ENCODE measurements at places on chromosomes 11 and 22.

GRCh38 chr22:18999008-18999407 lies 62.9 kb upstream of the PRODH start:
- no peak for DNase-seq

DNA sequence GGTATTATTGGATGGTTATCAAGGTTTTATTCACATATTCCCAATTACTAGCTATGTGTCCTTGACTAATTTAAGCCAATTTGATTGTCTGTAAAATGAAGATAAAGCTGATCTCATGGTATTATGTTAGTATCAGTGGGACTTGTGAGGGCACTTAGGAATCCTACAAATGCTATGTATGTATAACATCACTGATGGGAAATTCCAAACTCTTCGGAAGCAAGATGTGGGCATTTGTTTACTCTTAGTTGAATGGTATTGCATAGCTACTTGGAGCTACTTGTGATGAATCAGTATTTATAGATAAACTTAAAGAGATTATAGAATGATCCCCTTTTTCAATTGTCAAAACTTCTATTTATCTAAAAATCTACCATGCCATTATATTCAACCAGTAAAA lies 239.9 kb downstream of the CNTN5 start:
- DNase-seq: no peak

GRCh38 chr22:35220221-35220620 lies 37.1 kb upstream of the HMGXB4 start:
- DNase-seq: no peak

DNA sequence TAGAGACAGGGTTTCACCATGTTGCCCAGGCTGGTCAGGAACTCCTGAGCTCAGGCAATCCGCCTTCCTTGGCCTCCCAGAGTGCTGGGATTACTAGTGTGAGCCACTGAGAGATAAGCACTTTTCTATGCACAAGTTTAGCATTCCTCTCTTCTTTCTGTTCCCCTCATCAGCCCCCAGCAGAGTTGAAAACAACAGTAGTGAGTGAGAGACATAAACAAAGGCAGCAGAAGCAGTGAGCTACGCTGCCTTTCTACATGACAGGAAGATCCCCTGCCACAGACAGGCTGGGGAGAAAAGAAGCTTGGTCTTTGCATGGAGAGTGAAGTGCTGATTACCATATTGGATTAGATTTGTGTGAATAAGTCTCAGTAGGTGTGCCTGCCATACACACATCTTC lies 392.0 kb upstream of the KIRREL3 start:
- DNase-seq: no peak

DNA sequence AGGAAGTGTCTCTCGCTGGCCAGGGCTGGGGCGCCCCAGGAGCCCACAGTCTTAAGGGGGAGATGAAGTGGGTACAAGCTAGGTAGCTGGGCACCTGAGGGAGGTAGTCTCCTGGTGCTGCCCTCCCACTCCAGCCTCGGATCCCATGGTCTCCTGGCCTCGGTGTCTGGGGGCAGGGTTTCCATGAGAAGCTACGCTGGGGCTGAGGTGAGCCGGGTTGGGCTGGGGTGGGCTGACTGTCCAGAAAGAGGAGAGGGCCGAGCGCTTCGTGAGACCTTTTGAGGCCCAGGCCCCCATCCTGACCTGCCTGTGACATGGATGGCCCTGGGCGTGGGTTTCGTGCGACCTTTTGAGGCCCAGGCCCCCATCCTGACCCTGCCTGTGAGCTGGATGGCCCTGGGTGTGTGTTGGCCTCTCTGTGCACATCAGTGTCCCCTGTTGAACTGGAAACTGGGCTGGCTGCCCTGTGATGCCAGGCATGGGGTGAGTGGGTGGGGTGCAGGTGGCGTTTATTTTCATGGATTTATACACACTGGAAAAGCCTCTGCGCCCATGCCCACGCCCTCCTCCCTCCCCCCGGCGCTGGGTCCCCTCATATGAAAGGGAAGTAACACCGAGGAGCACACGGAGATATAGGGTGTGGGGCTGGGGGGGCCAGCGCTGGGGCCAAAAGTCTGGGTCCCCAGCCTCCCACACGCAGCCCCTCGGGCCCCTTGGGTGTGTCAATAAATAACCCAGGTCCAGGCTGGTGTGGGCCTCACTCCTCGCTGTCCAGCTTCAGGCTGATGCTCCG lies 8.6 kb downstream of the AIP start:
- no peak for DNase-seq

- no peak for DNase-seq
Observed at GRCh38 chr11:60993615-60994014, 22.1 kb downstream of the CD6 start.

GRCh38 chr11:6991227-6991626 lies 28.9 kb downstream of the ZNF214 start:
- DNase-seq: no peak

DNA sequence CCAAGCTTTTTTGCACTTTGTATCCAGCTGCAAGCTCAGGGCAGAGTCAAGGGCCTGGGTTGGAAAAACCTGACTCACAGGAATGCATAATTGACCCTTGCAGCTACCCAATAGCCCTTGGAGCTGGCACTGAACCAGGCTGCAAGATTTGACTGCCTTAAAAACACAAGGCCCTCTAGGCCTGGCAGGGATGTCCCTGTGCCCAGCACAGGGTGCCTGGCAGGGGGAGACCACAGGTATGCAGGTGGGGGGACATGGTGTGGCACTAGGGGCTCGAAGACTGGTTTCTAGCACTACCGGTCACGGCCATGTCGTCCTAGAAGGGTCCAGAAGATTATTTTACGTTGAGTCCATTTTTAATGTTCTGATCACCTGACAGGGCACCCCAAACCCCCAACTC lies 30.2 kb downstream of the SBF1 start:
- DNase-seq: no peak

DNA sequence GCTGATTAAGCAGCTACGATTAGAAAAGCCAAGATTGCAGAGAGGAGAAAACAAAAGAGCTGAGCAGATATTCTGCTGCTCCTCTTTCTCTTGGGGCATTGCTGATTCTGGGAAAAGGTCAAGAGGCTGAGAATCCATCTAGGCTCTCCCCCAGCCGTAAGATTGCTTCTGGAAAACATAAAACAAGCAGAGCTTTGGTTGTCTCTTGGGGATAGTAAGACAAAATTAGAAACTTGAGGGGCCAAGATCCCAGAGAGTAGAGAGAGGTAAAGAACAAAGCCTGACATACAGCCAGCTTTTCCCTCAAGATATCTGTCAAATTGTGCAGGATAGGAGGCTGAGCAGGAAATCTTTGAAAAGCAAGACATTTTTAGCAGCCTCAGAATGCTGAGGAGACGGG lies 158.2 kb downstream of the TTC28 start:
- DNase-seq: no peak

GRCh38 chr11:69357458-69358397 lies 63.8 kb downstream of the MYEOV start:
- DNase-seq: no peak

DNA sequence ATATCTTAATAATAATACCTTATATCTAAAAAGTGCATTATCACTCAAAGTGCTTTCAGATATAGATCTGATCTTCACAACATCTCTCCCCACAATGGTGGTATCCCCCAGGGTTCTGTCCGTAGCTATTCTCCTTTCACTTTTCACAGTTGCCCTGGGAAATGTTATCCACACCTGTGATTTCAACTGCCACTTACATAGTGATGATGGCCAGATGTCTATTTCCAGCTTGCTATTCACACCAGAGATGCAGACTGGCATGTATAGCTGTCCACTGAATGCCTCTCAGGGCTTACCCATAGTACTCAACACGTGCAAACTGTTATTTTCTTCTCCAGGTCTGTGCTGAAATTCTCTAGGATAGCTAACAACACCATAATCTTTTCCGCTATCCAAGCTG lies 724.7 kb downstream of the DLG2 start:
- DNase-seq: no peak

- DNase-seq: no peak
Observed at GRCh38 chr11:130034236-130034635, 31.6 kb upstream of the PRDM10 start.

DNA sequence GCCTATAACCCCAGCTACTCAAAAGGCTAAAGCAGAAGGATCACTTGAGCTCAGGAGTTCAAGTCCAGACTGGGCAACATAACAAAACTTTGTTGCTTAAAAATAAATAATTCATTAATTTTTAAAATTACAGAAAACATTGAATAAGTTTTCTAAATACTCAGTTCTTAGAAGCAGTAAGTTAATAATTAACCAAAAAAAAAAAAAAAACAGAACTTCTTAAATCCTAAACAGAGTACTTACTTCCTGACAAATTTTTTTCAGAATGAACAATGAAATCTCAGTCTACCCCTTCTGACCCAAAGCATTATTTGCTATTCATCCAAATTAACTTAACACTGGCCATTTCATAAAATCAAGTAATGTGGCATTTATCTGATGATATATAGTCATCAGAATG lies 65.4 kb upstream of the ARHGAP32 start:
- DNase-seq: no peak

GRCh38 chr11:38680746-38681145 lies 2082.7 kb upstream of the RAG2 start:
- DNase-seq: no peak

DNA sequence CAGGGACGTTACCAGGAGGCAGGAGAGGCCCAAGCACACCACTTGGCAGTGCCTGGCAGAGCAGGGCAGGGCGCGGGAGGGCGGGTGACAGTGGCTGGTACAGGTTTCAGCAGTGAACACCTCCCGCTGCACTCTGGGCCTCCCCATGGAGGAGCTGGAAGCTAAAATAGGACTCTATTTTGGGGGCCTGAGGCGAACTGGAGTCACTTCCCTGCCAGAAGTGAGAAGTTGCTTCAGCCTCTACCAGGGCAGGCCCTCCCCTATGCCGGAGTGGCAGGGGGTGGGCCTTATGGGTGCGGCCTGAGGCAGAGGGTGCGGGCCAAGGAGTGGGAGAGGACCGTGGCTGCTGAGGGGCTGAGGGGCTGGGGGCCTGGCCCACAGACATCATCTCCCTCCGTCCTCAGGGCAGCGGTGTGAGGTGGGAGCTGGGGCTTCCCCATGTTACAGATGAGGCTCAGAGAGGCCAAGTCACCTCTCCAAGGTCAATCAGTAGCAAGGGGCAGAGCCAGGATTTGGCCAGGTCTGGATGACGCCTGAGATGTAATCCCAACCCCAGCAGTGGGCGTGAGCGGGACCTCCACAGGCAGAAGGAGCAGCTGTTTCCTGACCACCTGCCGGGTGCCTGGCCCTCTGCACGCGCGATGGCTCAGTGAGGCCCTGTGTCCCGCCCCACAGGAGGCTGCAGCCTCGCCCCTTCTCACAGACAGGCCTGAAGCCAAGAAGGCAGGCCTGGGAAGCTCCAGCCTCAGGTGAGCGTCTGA lies 39.3 kb downstream of the KCNJ4 start:
- no peak for DNase-seq

- no peak for DNase-seq
Observed at GRCh38 chr11:79336797-79337517, 103.9 kb downstream of the TENM4 start.

DNA sequence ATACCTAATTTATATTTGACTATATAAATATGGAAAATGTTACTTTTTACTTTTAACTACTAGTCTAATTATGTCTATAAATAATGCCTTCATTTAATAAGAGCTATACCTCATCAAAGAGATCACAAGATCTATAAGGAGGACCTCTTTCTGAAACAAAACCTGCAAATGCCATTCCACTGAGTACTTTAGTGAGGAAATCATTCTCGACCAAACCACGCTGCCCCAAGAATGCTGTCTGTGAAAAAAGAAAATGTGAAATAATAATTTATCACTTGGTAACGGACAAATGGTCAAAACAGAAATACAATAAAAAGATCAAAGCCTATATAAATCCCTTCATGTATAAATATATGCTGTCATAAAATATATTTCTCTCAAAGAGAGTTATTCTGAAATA lies 301.7 kb downstream of the SBF2 start:
- DNase-seq: no peak

GRCh38 chr22:36386351-36386899 lies 1.3 kb downstream of the MYH9 start:
- DNase-seq: no peak

GRCh38 chr11:64607381-64607985 lies 16.5 kb downstream of the SLC22A12 start:
- DNase-seq: no peak

DNA sequence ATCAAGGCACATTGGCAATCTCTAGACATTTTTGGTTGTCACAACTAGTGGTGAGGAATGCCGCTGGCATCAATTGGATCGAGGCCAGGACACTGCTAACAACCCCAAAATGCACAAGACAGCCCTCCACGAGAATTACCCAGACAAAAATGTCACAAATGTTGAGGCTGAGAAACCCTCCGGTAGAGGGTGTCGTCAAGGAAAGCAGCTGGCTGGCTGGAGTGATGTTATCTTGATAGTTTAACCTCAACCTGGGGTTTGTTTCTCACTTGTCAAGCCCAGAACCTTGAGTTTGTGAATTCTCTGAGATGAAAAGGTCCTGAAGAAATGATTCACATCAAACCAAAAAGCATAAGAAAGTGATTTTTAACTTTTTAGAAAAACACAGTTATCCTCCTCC lies 21.1 kb upstream of the TMPRSS13 start:
- DNase-seq: peak; percentile 81

DNA sequence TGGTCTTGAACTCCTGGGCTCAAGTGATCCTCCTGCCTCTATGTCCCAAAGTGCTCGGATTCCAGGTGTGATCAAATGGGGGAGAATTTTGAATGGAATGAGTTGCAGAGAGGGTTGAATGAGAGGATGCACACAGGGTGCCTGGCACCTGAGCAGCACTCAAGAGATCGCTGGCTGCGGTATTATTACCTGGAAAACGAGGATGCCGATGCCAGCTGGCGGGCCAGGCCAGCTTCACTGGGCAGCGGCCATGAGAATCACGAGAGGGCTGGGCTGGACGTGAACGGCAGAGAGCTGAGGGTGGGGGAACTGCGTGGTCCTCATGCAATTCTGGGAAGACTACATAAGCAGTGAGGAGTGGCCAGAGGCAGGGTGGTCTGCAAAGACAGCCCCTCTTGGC lies 2.9 kb downstream of the MGAT3 start:
- no peak for DNase-seq

GRCh38 chr11:15716550-15716949 lies 601.8 kb downstream of the INSC start:
- no peak for DNase-seq

DNA sequence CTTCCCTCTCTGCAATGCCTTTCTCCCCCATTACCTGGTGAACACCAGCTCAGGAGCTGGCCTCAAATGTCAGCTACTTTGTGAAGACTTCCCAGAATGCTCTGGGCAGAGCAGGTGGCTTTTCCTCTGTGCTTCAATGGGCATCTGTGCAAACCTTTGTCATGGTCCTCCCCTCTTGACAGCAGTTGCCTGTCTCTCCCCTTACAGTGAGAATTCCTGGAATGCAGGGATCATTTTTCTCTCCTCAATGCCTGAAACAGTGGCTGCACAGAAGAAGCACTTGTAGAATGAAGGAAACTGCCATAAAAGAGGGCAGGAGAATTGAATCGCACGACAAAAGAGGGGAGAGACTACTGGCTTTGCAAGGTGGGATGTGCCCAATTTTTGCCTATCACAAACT lies 92.8 kb upstream of the NARS2 start:
- no peak for DNase-seq

Measured in CD4-positive, CD25-positive, alpha-beta regulatory T cell (primary cell).